ENCODE measurements at places on chromosomes 7 and 10. TPM values are rescaled to one million over a fixed set of nuclear protein-coding genes. Genes with fewer than 3 reads are reported as not detected.

Gene PRPS1L1
- total RNA-seq: not detected

Gene SHH
- total RNA-seq: 0.05 TPM

Gene GLI3
- 3.2 TPM for total RNA-seq

Gene PHKG1
- 0.85 TPM for total RNA-seq

DNA sequence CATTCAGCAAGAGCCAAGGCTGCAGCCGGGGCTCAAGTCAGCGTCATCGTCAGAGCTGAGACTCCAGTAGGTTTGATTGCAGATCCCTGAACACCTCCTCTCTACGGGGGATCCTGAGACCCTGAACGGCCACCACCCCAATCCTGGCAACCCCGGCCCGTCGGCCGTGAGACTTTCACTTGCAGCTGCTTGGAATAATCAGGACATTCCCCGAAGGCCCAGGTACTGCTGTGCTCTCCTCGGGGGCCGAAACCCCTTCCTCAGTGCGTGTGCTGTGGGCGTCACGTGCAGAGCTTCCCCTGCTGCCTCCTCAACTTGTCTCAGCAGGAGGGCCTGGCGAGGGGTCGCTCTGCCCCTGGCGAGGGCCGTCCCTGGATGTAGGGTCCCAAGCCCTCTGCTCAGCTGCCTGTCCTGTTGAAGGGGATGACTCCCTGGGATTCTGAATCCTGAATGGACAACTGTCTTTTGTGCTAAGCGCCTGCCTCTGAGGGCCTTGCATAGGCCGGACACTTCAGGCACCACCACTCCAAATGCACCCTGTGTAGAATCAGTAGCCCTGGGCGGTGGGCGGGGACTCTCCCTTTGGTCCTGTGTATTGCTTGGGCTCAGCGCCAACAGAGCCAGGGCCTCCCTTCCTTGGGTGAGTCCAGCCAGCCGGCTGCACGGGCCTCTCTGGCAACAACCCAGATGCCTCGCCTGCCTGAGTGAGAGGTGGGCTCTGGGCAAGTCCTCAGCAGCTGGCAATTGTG lies 63.8 kb upstream of the EBF3 start:
- no peak overlapping the region for H3K27ac ChIP-seq
- no peak overlapping the region for H3K4me3 ChIP-seq
- H3K4me1 ChIP-seq: no peaks in the 10 kb centered on the region
- H3K27me3 ChIP-seq: no peaks in the 10 kb centered on the region

DNA sequence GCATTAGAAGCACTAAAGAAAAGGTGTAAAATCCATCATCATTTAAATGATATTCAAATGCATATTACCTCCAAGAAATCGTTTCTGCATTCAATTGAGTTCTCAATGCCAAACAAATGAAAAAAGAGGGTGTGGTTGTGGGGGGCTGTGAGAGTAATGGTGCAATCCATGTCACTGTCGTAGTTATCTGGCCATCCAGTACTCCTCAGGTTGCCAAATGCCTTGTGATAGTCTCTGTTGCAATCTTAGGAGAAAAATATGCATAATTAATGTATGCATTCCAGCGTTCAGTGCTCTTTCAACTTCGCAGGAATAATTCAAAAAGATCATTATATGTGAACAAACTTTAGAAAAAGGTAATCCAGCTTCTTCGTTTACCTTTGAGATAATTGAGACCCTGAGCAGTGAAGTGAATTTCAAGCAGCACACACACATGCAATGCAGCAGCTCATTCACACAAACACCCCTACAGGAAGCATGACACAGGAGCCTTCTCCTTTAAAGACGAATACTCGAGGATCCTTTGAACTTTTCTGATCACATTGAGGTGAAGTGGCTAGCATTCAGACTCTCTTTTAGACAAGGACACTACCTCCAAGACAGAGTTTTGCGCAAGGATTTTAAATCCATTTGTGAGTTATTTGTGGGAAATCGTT lies 73.4 kb downstream of the OR13A1 start:
- H3K4me3 ChIP-seq: no peak overlapping the region
- H3K36me3 ChIP-seq: no peaks in the 10 kb centered on the region
- peaks cover 4% of the 10 kb centered on the region for H3K4me1 ChIP-seq
- no peaks in the 10 kb centered on the region for H3K27me3 ChIP-seq

DNA sequence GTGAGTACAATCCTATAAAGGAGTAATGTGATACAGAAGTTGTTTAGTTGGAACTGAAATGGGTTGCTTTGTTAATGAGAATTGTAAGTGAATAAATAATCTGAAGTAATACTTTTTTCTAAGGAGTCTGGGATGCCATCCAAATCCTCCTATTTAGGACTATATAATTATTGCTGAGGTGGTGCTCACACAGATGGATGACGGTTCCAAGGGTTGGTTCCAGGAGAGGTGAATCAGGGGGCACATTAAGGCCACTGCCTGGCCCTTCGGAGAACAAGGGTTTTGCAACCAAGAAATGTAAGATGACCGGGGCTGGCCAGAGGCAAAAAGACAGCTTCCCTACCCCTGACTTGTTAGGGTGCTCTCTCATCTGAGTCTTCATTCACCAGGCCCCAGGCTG lies 352.7 kb downstream of the PHTF2 start:
- no peak overlapping the region for H3K4me3 ChIP-seq
- H3K4me1 ChIP-seq: no peaks in the 10 kb centered on the region
- no peak for DNase-seq
- H3K27me3 ChIP-seq: no peaks in the 10 kb centered on the region
- H3K36me3 ChIP-seq: no peaks in the 10 kb centered on the region
- H3K27ac ChIP-seq: no peak overlapping the region

DNA sequence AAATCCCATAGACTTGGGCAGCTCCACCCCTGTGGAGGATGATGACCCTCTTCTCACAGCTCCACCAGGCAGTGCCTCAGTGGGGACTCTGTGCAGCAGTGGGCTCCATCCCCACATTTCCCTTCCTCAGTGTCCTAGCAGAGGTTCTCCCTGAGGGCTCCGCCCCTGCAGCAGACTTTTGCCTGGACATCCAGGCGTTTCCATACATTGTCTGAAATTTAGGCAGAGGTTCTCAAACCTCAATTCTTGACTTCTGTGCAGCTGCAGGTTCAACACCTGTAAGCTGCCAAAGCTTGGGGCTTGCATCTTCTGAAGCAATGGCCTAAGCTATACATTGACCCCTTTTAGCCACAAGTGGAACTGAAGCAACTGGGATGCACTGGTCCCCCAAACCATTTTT lies 31.8 kb downstream of the NEUROG3 start:
- no peaks in the 10 kb centered on the region for H3K36me3 ChIP-seq
- H3K4me1 ChIP-seq: no peaks in the 10 kb centered on the region
- H3K27ac ChIP-seq: no peak overlapping the region
- no peak overlapping the region for H3K4me3 ChIP-seq
- H3K27me3 ChIP-seq: no peaks in the 10 kb centered on the region
- DNase-seq: no peak

- no peaks in the 10 kb centered on the region for H3K36me3 ChIP-seq
- H3K4me1 ChIP-seq: no peaks in the 10 kb centered on the region
- no peak overlapping the region for H3K4me3 ChIP-seq
- H3K27ac ChIP-seq: no peak overlapping the region
Observed at GRCh38 chr7:114975401-114975800, 53.5 kb downstream of the MDFIC start.

DNA sequence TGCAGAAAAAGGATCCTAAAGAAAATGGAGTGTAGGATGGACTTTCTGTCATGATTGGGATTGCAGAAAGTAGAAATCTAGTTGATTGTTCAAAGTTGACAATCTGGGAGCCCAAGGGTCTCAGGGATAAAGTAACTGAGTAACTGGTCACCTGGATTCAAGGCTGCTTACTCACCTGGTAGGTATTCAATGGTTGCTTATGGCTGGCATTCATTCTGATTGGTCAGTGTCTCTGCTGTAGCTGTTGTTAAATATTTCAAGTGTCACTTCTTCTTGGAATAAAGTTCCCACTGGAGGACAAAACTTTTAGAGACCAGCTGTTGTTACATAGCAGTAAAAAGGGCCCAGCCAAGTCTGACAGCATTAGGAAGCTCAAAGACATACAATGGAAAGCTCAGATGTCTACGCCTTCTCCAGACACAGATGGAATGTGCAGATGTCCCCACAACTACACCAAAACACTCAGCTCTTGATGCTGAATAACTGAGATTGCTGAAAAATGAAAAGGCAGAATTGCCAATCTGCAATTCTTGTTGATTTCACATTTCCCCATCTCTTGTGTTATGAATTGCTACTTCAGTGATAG lies 106.9 kb downstream of the ZNF467 start:
- no peak overlapping the region for H3K27ac ChIP-seq
- no peaks in the 10 kb centered on the region for H3K36me3 ChIP-seq
- DNase-seq: no peak
- no peak overlapping the region for H3K4me3 ChIP-seq
- H3K4me1 ChIP-seq: no peaks in the 10 kb centered on the region

GRCh38 chr10:52649511-52649910 lies 123.1 kb downstream of the MBL2 start:
- no peaks in the 10 kb centered on the region for H3K36me3 ChIP-seq
- no peaks in the 10 kb centered on the region for H3K27me3 ChIP-seq
- H3K4me3 ChIP-seq: no peak overlapping the region

DNA sequence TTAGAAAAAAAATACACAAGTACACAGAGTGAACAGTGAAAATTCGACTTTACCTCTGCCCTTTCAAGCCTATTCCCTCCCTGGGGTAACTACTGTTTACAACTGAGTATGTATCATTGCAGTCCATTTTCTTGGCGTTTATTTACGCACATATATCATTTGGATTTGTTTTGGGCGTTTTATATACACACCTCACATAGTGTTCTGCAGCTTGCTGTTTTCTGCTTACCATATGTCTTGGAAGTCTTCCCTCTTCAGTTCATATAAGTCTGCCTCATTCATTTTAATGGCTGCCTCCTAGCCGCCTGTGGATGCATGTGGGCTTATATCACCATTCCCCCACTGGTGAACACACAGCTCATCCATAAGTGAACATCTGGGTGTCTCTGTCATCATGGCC lies 41.6 kb upstream of the COL13A1 start:
- H3K27ac ChIP-seq: no peak overlapping the region
- H3K4me1 ChIP-seq: no peaks in the 10 kb centered on the region
- no peaks in the 10 kb centered on the region for H3K36me3 ChIP-seq
- DNase-seq: no peak
- H3K4me3 ChIP-seq: no peak overlapping the region

- no peaks in the 10 kb centered on the region for H3K4me1 ChIP-seq
- peaks cover 36% of the 10 kb centered on the region for H3K27me3 ChIP-seq
- no peaks in the 10 kb centered on the region for H3K36me3 ChIP-seq
- no peak overlapping the region for H3K4me3 ChIP-seq
Observed at GRCh38 chr7:11833431-11833830, 1.4 kb upstream of the THSD7A start.

GRCh38 chr7:125618516-125618915 lies 688.9 kb upstream of the POT1 start:
- no peaks in the 10 kb centered on the region for H3K4me1 ChIP-seq
- H3K36me3 ChIP-seq: no peaks in the 10 kb centered on the region
- DNase-seq: no peak
- H3K4me3 ChIP-seq: no peak overlapping the region
- H3K27ac ChIP-seq: no peak overlapping the region
- no peaks in the 10 kb centered on the region for H3K27me3 ChIP-seq
